Right hindlimb (tissue), 1 donor: ENCODE measurements at places on chromosomes 1 and 21.

DNA sequence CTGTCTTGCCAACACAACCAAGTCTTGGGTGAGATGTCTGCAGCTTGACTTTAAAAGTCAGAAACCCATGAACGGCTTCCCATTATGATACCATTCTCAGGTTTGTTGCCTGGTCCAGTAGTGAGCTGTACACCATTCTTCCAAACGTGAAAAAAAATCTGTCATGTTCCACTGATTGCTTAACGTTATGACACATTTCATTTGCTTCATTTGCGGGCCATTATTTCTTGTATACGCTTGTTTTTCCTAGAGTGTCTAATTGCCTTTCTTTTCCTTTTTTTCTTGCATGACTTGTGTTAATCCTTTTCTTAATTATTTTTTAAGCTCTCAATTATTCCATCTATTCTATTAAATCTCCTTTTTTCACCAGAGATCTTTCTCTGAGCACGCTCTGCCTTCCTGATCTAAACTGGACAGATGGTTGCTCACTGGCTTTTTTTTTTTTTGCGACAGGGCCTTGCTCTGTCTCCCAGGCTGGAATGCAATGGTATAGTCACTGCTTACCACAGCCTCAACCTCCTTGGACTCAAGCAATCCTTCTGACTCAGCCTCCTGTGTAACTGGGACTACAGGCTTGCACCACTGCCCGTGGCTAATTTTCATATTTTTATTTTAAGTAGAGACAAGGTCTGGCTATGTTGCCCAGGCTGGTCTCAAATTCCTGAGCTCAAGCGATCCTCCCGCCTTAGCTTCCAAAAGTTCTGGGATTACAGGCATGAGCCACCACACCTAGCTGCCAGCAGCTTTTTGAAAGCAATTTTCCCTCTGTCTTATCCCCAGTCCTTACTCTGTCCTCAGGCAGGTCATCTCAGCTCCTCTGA is 31.7 kb upstream of the CAMTA1 start:
- DNase-seq: no peak

DNA sequence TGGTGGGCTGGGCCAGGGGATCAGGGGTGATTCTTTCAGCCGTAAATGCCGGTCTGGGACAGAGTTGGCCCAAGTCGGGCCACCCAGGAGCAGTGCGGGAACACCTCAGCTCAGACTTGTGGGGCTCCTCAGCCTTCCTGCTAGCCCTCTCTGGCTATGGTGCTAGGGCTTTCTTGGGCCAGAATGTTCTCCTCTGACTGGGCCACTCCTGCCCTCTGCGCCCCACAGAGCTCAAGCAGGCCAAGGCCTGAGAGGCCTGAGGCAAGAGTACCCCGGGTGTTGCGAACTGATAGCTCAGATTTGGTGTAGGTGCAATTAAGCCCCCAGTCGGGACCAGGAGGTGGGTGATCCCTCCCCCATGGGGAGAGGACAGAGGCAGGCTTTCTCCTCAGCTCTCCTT is 51.8 kb downstream of the LGR6 start:
- DNase-seq: no peak

- DNase-seq: no peak
Observed at GRCh38 chr1:210625715-210626114, 297.0 kb downstream of the HHAT start.

- DNase-seq: no peak
Observed at GRCh38 chr21:40769231-40769630, 77.7 kb downstream of the DSCAM start.

DNA sequence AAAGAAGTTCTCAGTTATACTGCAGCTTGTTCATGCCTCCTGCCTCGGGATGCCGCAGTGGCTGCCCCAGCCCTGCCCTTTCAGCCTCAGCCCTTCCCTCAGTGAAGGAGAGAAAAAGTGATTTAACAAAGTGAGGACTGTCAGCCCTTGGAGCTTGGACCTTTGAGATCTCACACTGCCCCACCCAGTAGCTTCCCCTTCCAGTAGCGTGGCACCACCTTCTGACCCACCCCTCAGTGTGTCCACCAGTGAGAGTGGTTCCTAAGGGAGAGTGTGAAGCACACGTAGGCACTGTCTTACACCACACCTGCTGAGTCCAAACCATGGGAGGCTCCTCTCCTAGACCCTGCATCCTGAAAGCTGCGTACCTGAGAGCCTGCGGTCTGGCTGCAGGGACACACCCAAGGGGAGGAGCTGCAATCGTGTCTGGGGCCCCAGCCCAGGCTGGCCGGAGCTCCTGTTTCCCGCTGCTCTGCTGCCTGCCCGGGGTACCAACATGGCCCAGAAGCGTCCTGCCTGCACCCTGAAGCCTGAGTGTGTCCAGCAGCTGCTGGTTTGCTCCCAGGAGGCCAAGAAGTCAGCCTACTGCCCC is at the start of gene CDA:
CDA (plus strand) TSS at position 464 of the 592 bp plus-strand sequence; CDS start at position 497, 33 bp downstream.
- no peak for DNase-seq

- no peak for DNase-seq
Observed at GRCh38 chr1:111062081-111062480, 77.8 kb downstream of the DRAM2 start.

DNA sequence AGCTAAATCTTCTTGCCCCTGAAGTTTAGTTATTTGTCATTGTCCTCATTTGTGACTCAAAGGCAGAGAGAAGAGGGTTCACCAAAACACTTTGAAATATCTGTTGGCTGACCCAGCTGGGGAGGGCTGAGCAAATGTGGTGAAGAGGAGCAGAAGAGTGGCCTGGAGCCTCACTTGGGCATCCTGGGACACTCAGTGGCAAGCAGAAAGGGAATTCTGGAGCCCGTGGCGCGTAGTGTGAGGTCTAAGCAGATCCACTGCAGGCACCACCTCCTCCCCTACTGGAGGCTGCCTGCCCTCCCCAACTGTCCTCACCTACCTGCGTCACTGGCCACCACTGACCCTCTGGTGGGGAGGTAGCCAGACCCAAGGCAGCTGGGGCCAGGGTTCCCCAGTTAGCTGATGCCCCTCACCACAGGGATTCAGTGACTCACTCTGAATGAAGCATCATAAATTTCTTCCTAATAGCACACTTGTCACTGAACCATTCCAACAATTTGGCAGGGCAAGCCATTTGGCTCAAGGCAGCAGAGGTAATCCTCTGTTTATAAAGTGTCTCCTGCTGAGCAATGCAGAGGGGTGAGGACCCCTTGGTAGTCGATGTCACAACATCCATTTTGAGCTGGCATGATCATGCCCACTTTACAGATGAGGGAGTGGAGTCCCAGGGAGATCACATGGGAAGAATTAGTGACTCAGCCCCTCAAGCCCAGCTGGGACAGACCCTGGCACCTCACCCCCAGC is 80.3 kb downstream of the NENF start:
- no peak for DNase-seq

DNA sequence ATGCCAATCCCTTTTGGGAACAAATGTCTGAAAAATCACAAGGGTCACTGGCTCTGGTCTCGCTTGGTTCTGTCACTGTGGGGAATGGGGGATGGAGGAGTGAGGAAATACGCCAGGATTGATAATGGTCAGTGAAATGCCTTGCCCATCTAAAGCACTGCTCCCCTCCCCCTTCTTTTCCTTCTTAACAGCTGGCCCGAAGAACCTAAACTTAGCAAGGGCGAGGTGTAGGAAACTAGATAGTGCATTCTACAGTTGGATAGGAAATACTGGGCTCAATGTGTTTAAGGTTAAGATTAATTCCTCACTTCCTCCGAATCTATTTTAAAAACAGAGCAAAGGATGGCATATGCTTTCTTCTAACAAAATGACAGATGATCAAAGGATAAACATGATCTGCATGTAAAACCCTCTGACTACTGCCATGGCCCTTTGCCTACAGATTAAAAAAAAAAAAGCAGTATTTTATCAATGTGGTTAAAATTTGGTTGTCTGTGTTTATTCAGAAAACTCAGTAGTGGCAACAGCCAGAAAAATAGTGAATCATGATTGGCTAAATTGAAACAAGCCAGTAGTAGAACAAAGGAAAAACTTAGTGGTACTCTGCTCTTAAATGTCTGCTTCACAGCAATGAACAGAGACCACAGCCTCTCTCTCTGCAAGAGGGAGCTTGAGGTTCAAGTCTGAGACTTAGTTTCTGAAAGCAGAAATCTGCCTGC is 86.1 kb upstream of the VAV3 start:
- no peak for DNase-seq

GRCh38 chr1:38009088-38009840 is 3.3 kb upstream of the UTP11 start:
- no peak for DNase-seq
